Tracheal epithelial cell (primary cell): ENCODE measurements at places on chromosomes 12 and 14. TPM values are rescaled to one million over a fixed set of nuclear protein-coding genes. Genes with fewer than 3 reads are reported as not detected.

Gene FZD10
- total RNA-seq, result 0.43 and 1.9 TPM in 2 replicates

Gene SELPLG
- total RNA-seq, result 0.24 TPM in 1 of 2 replicates, not detected in the other

Gene GARIN6
- not detected in 2 replicates for total RNA-seq

Gene PTPRB
- 0.21 and 2.2 TPM in 2 replicates for total RNA-seq

Gene KRT80
- 8.3 and 11.8 TPM in 2 replicates for total RNA-seq

Gene KRT5
- total RNA-seq, result 7,035 and 9,280 TPM in 2 replicates

Gene GUCY2C
- not detected in 2 replicates for total RNA-seq

Gene NOVA1
- total RNA-seq, result 0.72 TPM in 1 of 2 replicates, not detected in the other

Gene PXMP2
- total RNA-seq, result 6.0 and 9.9 TPM in 2 replicates

Gene KRT7
- 775 and 1,618 TPM in 2 replicates for total RNA-seq

Gene GRIP1
- total RNA-seq, result 4.6 and 5.5 TPM in 2 replicates

Gene DNAH10
- under 0.01 TPM in 2 replicates for total RNA-seq

Gene SPIC
- not detected in 2 replicates for total RNA-seq

Gene CD163
- not detected in 2 replicates for total RNA-seq
